ENCODE measurements at places on chromosomes 16 and 17.

DNA sequence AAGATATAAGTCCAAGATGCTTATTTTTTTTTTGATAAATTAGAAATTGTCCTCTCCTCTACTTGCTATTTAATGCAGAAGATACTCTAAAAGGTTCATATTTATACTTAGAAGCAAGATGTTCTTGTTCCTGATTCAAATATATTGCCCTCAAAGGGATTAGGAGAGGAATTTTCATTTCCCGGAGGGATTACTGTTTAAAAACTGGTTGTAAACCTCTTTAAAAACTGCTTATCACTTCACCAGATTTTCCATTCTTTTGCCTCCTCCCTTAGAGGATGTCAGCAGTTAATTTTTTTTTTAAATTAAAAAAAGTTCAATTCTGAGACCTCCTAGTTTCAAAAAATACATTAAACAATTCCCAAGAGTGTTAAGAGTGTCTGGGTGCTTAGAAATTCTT is 2.8 kb downstream of the TENT4B start:
- no peak for DNase-seq

- DNase-seq = no peak
Observed at GRCh38 chr16:86995456-86995855, 321.7 kb downstream of the C16orf95 start.

DNA sequence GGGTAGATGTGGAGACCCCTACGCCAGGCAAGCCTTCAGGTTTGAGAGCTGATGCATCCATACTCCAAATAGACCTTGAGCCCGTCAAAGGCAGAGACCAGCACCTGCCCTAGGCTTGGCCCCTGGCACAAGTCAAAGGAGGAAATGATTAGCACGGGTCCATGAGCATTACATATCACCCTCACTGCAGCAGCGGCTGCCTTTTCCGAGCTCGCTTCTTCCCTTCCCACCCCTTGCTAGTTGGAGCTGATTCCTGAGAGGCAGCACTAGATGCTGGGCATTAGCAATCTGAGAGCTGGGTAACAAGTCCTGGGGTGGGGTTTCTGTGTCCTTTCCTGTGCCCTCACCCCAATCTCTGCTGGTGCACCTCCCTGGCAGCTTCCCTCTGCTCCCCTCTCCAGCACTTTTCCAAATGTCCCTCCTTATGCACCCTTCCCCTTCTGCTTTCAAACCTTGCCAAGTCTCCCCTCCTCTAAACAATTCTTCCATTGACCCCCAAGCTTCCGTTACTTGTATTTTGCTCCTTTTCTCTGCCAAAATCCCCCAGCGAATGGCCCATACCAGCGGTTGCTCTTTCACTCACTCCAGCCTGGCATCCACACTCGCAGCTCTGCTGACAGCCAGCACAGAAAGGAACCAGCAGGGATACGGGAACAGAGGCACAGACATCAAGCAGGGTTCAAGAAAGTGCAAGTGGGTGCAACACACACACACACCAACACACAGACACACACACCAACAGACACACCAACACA is 3.0 kb downstream of the CDRT4 start:
- no peak for DNase-seq

- peak; percentile 36 for DNase-seq
Observed at GRCh38 chr17:30379303-30379902, 676 bp downstream of the CPD start.

- no peak for DNase-seq
Observed at GRCh38 chr16:70444249-70445063, 5.6 kb upstream of the ST3GAL2 start.

- no peak for DNase-seq
Observed at GRCh38 chr17:28918295-28918694, 15.4 kb upstream of the DHRS13 start.

- DNase-seq = no peak
Observed at GRCh38 chr17:71098071-71098470, 928.7 kb downstream of the KCNJ2 start.

DNA sequence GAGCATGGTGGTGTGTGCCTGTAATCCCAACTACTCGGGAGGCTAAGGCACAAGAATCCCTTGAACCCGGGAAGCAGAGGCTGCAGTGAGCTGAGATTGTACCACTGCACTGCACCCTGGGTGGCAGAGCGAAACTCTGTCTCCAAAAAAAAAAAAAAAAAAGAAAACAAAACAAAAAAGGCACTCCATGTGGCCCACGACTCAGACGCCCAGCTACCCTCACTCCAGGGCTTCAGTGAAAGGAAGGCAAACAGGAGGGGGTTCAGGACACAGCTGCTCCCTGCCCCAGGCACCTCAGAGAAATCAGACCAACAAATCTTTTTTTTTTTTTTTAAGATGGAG is 91.7 kb downstream of the LITAF start:
- DNase-seq = no peak

DNA sequence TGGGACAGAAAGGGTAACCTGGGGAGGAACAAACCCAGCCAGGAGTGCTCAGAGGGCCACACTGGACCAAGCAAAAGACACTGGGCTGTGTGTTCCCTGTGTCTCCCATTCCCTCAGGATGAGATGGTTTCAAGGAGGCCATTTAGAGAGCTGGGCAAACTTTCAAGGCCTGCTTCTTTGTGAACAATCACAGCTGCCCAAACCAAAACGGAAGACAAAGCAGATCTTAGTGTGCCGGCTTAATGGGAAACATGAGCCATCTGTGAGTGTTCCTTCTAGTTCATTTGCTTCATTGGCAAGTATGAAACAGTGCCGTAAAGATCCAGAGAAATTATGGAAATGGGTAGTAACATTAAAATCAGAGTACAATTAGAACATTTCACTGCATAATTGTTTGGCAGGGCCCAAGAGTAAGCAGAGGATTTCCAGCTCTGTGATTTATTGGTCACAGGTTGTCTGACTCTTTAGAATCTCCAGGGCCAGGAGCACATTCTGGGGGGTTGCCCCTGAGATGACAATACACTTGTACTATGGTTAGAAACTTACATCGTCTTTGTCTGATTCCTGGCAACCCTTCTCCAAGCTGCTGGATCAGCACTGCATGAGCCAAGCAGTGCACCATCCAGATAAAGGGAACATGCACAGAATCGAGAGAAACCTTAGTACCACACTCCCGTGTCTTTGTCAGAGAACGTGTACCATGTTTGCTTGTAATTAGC is 412.1 kb downstream of the RBFOX1 start:
- DNase-seq = no peak
